ENCODE measurements at places on chromosomes 1 and 21. TPM values are rescaled to one million over a fixed set of nuclear protein-coding genes. Genes with fewer than 3 reads are reported as not detected.
A peak's percentile ranks its signal among the peaks of the same experiment; 100 is the strongest.

- DNase-seq = no peak
- no peak overlapping the region for H3K27ac ChIP-seq
- no peaks in the 10 kb centered on the region for H3K4me1 ChIP-seq
- no peak overlapping the region for H3K4me3 ChIP-seq
Measured at GRCh38 chr21:44374601-44375280, 21.3 kb downstream of the TRPM2 start.

DNA sequence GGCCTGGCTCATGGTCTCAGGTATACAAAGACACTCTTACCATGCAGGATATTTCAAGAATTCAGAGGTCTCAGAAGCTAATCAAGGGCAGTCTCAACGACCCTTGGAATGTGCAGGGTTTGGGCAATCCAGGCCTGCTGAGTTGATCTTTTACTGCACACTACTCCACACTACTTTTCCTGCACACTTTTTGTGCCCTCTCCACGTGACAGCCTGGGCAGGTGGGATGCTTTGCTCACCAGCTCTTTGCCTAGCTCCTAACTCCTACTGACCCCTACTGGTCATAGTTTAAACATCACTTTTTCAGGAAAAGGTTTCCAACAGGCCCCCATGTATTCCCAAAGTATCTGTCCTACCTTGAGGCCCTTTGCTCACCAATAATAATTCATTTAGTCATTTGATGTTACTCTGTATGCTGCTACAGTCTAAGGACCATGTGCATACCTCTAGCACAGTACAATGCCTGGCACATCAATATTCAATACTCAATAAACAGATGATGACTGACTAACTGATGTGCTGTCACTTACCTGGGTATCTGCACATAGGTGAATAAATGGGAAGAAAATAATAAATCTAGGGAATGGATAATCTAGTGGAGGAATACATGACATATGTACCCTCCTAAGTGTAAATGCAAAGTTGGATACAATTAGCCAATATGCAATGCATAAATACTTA lies 9.6 kb downstream of the DUSP23 start:
- no peaks in the 10 kb centered on the region for H3K36me3 ChIP-seq
- no peaks in the 10 kb centered on the region for H3K27me3 ChIP-seq
- no peak overlapping the region for H3K4me3 ChIP-seq
- DNase-seq = no peak
- no peak overlapping the region for H3K27ac ChIP-seq

DNA sequence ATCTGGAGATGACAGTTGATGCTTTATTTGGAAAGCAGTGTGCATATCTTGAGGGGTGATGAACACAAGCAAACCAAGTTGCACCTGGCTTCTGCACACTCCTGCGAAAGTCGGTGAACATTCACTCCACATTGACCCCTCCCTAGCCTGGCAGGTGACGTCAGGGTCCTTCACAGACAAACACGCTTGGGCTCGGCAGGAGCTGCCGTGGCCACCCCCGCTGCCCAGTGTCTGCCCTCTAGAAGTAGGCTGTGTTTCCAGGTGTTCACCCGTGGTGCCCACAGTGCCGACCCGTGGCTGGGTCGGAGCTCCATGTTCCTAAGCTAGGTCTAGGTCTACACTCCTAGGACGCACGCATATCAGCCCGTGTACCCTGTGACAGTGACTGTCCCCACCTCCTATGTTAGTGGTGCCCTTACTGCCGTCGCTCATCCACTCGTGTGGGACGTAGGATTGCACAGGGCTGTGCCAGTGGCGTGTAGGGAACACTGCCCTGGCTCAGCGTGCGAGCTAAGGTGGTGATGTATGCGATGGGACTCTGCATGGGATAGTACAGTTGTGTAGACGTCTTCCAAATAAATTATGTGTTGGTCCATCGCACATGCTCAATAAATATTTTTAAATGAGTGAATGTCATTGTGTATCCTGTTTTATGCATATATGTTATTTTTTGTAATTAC lies 29.0 kb downstream of the PRMT2 start:
- no peak overlapping the region for H3K27ac ChIP-seq
- H3K4me3 ChIP-seq = no peak overlapping the region
- H3K36me3 ChIP-seq = no peaks in the 10 kb centered on the region
- no peaks in the 10 kb centered on the region for H3K4me1 ChIP-seq

DNA sequence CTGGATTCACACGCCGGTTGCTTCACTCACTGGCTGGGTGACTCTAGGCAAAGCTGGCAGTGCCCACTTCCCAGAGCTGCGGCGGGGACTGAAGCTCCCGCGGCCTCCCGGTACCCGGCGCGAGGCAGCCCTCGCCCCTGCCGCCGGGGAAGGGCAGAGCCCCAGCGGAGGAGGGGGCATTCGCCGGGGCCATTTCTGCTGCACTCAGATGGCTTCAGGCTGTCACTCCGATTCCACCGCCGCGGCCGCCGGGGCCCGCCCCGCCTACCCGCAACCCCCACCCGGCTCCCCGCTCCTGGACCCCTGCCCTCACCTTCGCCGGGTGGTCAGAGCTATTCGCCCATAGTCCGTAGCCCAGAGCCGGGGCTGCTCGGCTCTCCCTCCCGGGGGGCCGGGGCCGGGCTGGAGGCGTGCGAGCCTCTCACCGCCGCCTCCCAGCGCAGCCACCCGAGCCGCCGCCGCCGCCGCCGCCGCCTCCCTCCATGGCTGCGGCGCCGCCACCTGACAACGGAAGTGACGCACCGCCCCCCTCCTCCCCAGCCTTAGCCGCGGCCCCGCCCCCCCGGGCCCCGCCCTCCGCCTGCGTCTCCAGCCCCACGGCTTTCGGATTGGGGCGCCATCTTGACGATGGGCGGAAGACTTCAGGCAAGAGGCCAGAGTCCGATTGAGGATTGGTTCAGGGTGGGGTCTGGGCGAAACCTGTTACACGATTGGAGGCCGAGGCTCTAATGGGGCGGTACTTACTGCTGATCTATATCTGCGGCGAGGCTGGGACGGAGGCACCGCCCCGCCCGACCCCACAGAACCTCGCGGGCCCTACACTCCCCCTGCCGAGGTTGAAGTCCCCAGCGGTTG lies at the start of gene STK40:
Gene STK40, minus strand, starts transcription at position 515 of the 855 bp plus-strand sequence. CDS start 24,592 bp downstream, outside the sequence.
- peaks cover 6% of the 10 kb centered on the region for H3K4me1 ChIP-seq
- no peaks in the 10 kb centered on the region for H3K36me3 ChIP-seq
- H3K27ac ChIP-seq = peak within 1 kb of the TSS; percentile 99
- peak within 1 kb of the TSS; percentile 95 for H3K4me3 ChIP-seq
- no peaks in the 10 kb centered on the region for H3K27me3 ChIP-seq

DNA sequence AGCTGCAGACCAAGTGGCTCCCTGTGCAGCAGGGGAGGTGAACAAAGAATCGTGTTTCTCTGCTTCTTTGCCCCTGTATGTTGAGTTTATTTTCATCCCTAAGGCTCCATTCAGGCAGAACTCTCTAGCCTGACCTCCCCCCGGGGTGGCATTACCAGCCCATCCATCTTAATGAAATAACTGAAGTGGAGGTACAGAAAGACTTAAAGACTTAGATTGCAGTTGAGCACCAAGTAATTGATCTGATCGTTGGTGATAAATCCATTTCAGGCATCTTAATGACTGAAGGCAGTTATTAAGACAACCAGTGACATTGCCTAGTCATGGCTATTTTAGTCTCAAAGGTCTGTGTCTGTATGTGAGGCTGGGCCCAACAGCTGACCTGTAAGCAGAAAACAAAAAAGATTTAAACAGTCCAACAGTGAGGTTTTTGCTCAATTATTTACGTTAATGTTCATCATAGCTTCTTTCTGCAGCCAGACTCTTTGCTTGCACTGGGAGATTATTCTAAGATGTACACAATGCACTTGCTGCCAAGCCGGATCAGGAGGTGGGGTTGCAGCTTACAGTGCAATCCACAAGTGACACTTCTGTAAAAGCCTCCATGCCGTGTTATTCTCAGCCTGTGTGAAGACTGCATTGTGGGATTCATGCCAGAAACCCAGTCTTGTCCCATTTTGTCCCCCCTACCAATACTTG lies 363.0 kb upstream of the DUSP10 start:
- DNase-seq = no peak
- H3K36me3 ChIP-seq = no peaks in the 10 kb centered on the region
- H3K4me1 ChIP-seq = no peaks in the 10 kb centered on the region

DNA sequence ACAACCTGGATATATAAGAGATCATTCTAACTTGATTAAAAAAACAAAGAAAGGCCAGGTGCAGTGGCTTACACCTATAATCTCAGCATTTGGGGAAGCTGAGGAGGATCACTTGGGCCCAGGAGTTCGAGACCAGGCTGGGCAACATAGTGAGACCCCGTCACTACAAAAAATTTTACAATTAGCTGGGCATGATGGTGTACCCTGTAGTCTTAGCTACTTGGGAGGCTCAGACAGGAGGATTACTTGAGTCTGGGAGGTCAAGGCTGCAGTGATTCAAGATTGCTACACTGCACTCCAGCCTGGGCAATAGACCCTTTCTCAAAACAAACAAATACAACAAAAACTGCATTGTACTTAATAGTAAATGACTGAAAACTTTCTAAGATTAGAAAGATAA lies 169.3 kb downstream of the SLC45A1 start:
- H3K4me3 ChIP-seq = no peak overlapping the region
- peaks cover 6% of the 10 kb centered on the region for H3K4me1 ChIP-seq
- no peak overlapping the region for H3K27ac ChIP-seq
- H3K27me3 ChIP-seq = no peaks in the 10 kb centered on the region
- no peaks in the 10 kb centered on the region for H3K36me3 ChIP-seq

GRCh38 chr1:38898653-38899230 lies 17.4 kb upstream of the GJA9 start:
- no peak for DNase-seq
- H3K27ac ChIP-seq = no peak overlapping the region
- H3K4me3 ChIP-seq = no peak overlapping the region
- H3K27me3 ChIP-seq = no peaks in the 10 kb centered on the region
- no peaks in the 10 kb centered on the region for H3K4me1 ChIP-seq

GRCh38 chr1:171298696-171299095 lies 15.3 kb upstream of the FMO4 start:
- no peak overlapping the region for H3K27ac ChIP-seq

DNA sequence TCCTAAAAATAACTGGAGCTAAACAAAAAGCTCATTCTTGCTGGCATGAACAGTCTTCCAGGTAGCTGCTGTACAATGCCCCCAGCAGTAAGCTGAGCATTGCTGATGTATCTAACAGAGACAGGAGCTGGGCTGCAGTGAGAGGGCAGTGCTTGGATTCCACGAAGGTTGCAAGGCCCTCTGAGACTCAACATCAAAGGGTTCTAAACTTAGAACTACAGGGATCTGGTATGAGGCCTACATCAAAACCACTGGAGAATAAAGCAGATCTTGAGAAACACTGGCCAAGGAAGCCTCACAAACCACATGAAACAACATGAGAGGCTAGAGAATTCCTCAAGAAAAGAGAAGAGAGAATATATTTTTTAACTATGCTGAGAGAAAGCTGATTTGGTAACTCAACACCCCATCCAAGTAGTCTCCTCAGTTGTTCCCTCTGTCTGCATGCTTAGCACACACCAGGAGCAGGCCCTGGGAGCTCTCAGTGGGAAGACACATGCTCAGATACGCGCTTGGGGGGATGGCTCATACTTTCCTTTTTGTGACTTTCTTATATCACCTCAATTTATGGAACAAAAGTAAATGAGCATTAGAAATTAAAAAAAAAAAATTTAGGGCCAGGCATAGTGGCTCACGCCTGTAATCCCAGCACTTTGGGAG lies 27.7 kb downstream of the DSTYK start:
- no peaks in the 10 kb centered on the region for H3K27me3 ChIP-seq
- no peaks in the 10 kb centered on the region for H3K36me3 ChIP-seq
- peaks cover 1% of the 10 kb centered on the region for H3K4me1 ChIP-seq

GRCh38 chr1:203272633-203273205 lies 32.6 kb upstream of the BTG2 start:
- peak overlapping the region; percentile 96 for H3K27ac ChIP-seq
- no peaks in the 10 kb centered on the region for H3K27me3 ChIP-seq
- H3K36me3 ChIP-seq = no peaks in the 10 kb centered on the region
- peaks cover 14% of the 10 kb centered on the region for H3K4me1 ChIP-seq
- H3K4me3 ChIP-seq = no peak overlapping the region

DNA sequence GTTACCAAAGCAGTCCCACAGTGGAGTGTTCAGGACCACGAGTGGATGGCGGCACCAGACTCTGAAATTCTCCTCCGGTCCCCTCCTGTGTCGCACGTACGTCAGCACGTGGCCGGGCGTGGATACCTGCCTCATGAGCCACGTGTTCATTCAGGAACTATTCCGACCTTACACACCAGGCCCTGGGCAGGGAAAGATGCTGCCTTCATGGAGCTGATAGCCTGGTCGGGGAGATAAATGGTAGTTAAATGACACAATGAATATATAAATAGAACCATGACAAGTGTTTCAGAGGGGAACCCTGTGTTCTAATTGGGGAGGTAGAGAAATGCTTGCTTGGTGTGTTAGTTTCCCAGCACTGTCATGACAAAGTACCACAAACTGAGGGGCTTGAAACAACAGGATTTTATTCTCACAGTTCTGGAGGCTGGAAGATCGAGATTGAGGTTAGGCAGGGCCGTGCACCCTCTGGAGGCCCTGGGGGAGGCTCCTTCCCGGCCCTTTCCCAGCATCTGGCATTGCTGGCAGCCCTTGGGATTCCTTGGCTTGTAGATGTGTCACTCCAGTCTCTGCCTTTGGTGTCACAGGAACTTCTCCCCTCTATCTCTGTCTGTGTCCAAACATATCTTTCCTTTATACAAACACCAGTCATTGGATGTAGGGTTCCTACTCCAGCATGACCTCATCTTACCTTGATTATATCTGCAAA lies 28.9 kb upstream of the GPR137B start:
- H3K36me3 ChIP-seq = no peaks in the 10 kb centered on the region
- DNase-seq = no peak
- H3K4me1 ChIP-seq = no peaks in the 10 kb centered on the region
- no peak overlapping the region for H3K27ac ChIP-seq

- no peak overlapping the region for H3K4me3 ChIP-seq
- no peaks in the 10 kb centered on the region for H3K36me3 ChIP-seq
- peak overlapping the region; percentile 78 for H3K27ac ChIP-seq
- peaks cover 11% of the 10 kb centered on the region for H3K4me1 ChIP-seq
Measured at GRCh38 chr1:234960722-234961455, 167.7 kb downstream of the TOMM20 start.

- peaks cover 8% of the 10 kb centered on the region for H3K4me1 ChIP-seq
- H3K36me3 ChIP-seq = no peaks in the 10 kb centered on the region
- H3K4me3 ChIP-seq = peak within 1 kb of the TSS; percentile 73
- DNase-seq = peak; percentile 98
Measured at GRCh38 chr1:154974102-154974807, at the start of gene CKS1B. Gene CKS1B (plus strand): TSS chr1:154974681. CDS start chr1:154974746, 65 bp downstream.

The NEK2 gene
- not detected for total RNA-seq

The GNL2 gene
- total RNA-seq = 15.9 TPM

The FCGR3A gene
- 2.3 TPM for total RNA-seq

The KIF14 gene
- total RNA-seq = under 0.01 TPM

The ZNF648 gene
- total RNA-seq = not detected

The PGLYRP4 gene
- total RNA-seq = not detected

The ETV3L gene
- not detected for total RNA-seq

The LMOD1 gene
- total RNA-seq = 103 TPM

The NR5A2 gene
- 21.5 TPM for total RNA-seq

The HCRTR1 gene
- total RNA-seq = not detected

Data from uterus (tissue), 4 donors.